Cardiac muscle cell (in vitro differentiated cells and primary cell): ENCODE measurements at places on chromosomes 12 and 14. TPM values are rescaled to one million over a fixed set of nuclear protein-coding genes. Genes with fewer than 3 reads are reported as not detected.

Gene DIO3
- total RNA-seq: 0.18 TPM in 1 of 2 replicates, not detected in the other

Gene GYS2
- not detected in 2 replicates for total RNA-seq

Gene TAS2R42
- not detected in 2 replicates for total RNA-seq

Gene LUM
- total RNA-seq: 2.3 and 2.5 TPM in 2 replicates

Gene FAM222A
- total RNA-seq: 35.5 and 42.9 TPM in 2 replicates

GRCh38 chr14:74756326-74756725 lies 6.8 kb upstream of the YLPM1 start:
- peaks cover 17% of the 10 kb centered on the region for H3K27me3 ChIP-seq
- H3K4me3 ChIP-seq: no peak overlapping the region
- no peak overlapping the region for H3K27ac ChIP-seq
- H3K36me3 ChIP-seq: no peaks in the 10 kb centered on the region
- peak; percentile 34 for DNase-seq

- H3K27ac ChIP-seq: peak overlapping the region; percentile 83
- H3K36me3 ChIP-seq: no peaks in the 10 kb centered on the region
- peak overlapping the region; percentile 28 for H3K4me3 ChIP-seq
- no peaks in the 10 kb centered on the region for H3K27me3 ChIP-seq
- peaks cover 27% of the 10 kb centered on the region for H3K4me1 ChIP-seq
Measured at GRCh38 chr14:23366426-23366921, 1.5 kb upstream of the EFS start.

- H3K27ac ChIP-seq: no peak overlapping the region
- H3K4me1 ChIP-seq: no peaks in the 10 kb centered on the region
- DNase-seq: no peak
- no peaks in the 10 kb centered on the region for H3K27me3 ChIP-seq
- no peak overlapping the region for H3K4me3 ChIP-seq
- no peaks in the 10 kb centered on the region for H3K36me3 ChIP-seq
Measured at GRCh38 chr12:24754690-24755638, 193.9 kb downstream of the BCAT1 start.

DNA sequence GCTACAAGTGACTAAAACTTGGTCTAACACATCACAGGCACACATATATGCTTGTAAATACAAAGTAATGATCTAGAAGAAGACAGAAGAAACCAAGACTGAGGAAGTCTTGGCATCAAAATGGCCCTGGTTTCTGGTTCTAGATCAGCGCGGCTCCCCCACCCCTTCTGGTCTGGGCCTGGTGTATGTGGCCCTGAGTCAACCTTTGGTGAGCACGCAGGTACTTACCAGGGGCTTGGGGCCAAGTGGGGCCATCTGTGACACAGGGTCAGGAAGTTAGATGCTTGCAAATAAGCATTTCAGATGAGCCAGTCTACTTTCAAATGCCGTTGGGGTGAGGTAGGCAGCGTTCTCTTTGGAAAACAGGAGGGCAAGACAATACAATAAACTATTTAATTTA lies 13.2 kb upstream of the HVCN1 start:
- no peaks in the 10 kb centered on the region for H3K27me3 ChIP-seq
